GM10248 (cell line): ENCODE measurements at places on chromosomes 12 and 14.
A peak's percentile ranks its signal among the peaks of the same experiment; 100 is the strongest.

- DNase-seq: no peak
Observed at GRCh38 chr14:68938271-68939150, 40.6 kb downstream of the ACTN1 start.

DNA sequence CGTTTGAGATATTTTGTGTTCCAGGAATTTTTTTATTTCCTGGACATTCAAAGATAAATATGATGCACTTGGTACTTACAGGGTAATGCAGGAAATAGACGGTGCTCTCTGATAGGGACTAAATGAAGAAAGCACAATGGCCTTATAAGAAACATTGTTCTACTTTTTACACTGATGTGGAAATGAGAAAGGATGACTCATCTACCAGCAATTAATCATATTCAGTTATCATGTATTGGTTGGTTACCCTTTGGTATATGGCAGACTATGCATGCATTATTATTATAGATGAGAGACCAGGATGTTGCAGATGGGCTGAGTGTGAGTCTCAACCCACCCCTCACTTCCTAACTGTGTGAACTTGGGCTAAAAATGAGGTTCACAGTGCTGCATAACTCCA lies 222.2 kb downstream of the FLRT2 start:
- DNase-seq: no peak

GRCh38 chr12:121614872-121615467 lies 11.4 kb upstream of the ORAI1 start:
- no peak for DNase-seq

DNA sequence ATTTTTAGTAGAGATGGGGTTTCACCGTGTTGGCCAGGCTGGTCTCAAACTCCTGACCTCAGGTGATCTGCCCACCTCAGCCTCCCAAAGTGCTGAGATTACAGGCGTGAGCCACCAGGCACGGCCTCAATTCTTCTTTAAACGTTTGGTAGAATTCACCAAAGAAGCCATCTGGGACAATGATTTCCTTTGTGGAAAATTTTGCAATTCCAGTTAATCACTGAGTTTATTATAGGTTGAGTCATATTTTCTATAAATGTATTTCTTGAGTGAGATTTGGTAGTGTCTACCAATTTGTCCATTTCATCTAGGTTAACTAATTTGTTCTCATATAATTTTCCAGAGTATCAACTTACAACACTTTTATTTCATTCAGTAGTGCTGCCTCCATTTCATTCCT lies 683.9 kb upstream of the TMEM132C start:
- DNase-seq: no peak

DNA sequence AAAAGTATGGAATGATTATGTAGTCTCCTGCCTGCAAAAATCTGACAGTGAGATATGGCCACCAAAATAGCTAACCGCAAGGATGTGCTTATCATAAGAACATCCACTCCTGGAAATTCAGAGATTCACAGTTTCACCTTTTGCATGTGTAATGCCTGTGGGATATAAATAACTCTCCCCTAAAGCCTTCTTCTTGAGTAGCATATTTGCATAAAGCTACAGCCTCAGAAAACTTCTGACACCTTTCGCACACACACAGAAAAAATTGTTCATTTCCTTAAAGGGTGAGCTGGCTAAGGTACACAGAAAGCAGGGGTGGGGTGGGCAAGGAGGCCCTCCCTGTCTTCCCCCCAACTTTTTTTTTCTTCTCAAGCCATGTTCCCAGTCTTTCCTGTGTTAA lies 3.1 kb upstream of the IGF1 start:
- peak; percentile 48 for DNase-seq

GRCh38 chr12:31227401-31227981 lies 98.5 kb downstream of the SINHCAF start:
- DNase-seq: peak; percentile 4
